ENCODE measurements at places on chromosomes 7 and 10.

DNA sequence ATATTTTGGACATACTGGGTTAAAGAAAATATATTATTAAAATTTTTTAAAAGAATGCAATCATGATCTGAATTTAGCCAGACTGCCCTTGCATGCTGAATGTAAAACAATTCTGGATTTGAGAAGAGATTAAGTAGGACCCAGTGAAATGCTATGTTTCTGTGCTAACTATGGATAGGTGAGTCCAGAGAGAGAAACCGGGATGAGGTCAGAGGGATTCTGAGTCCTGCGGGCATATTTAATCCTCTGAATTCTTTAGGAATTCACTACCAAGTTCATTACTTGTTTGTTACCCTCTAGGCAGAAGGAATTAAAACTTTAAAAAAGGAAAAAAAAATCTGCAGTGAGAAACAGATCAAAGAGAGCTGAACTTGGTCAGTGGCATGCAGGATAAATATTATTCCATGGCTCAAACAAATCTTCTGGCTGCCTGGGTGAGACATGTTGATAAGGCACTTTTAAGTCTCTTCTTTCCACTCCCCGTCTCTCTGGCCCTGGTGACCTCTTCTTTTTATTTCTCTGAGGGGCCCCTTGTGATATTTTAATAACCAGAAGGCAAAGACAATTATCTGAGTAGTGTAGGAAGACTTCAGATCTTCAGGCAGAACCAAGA, 50.2 kb upstream of the LYZL1 start:
- no peak for DNase-seq

DNA sequence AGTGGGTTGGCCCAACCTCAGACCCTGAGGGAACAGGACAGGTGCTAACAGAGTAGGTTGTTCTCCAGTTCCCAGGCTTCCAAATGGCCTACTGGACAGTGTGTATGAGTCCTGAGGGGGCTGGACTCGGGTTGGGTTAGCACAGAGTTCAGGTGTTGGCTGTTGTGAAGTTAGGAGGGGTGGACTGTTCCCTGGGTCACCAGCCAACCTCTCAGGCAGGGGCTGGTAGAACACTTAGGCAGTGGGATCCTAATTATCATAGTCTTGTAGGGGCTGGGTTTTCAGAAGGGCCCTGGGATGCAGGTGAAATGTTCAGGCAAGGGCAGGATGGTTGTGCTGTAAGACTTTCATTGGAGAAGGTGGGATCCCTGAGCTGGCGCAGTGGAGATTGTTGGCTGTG, 293.0 kb downstream of the ZWINT start:
- no peak for DNase-seq

- no peak for DNase-seq
These were observed 112.0 kb downstream of the MICU1 start for GRCh38 chr10:72513910-72514309.

DNA sequence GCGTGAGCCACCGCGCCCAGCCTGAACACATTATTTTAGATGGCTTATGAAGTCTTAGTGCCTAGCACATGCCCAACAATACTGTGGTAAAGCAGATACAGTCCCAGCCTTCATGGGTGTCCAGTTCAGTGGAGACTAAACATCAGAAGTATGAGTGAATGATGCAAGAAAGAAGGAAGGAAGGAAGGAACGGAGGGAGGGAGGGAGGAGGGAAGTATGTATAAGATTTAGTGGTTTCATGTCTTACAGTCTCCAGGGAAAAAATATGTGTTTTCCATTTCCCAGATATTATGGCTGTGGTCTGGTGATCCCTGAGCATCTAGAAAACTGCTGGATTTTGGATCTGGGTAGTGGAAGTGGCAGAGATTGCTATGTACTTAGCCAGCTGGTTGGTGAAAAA, 2.9 kb downstream of the AS3MT start:
- peak; percentile 20 for DNase-seq

GRCh38 chr10:110783509-110784107, 88.1 kb upstream of the PDCD4 start:
- peak; percentile 17 for DNase-seq

- DNase-seq: no peak
These were observed 62.8 kb downstream of the CXCL12 start for GRCh38 chr10:44322137-44322536.

GRCh38 chr7:71604818-71605414, 473.0 kb downstream of the GALNT17 start:
- no peak for DNase-seq

DNA sequence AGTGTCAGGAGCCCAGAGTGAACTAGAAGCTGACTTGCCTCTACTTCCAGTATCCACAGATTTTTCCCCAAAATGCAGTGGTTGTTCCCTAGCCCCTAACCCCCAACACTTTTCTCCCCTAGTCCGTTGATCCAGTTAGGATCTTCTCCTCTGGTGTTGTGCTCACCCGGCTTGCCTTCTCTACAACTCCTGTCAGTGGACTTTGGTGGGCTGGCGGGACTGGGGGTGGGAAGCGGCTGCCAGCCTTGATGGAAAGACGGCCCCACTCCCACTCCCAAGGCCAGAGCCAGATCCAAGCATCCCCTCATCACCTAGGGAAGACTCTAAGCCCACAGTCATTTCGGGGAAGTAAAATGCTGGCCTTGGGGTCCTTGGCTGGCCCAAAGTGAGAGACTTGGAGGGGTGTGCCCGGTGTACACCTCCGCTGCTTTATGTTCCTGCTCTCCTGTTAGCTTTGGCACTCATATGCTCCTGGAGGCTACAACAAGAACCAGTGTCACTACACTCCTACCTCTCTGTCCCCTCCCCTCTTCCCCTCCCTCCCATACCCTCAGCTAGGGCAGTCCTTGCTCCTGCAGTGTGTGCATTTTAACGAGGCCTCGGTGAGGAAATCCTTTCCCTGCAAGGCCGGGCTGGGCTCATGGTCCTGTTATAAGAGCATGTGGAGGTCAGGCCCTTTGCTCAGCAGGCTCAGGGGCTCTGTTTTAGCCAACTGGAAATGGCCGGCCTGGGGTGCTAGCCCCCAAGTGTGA, 930 bp upstream of the HOXA10 start:
- DNase-seq: no peak

- DNase-seq: no peak
These were observed 83.8 kb downstream of the CDK13 start for GRCh38 chr7:40033826-40034225.

DNA sequence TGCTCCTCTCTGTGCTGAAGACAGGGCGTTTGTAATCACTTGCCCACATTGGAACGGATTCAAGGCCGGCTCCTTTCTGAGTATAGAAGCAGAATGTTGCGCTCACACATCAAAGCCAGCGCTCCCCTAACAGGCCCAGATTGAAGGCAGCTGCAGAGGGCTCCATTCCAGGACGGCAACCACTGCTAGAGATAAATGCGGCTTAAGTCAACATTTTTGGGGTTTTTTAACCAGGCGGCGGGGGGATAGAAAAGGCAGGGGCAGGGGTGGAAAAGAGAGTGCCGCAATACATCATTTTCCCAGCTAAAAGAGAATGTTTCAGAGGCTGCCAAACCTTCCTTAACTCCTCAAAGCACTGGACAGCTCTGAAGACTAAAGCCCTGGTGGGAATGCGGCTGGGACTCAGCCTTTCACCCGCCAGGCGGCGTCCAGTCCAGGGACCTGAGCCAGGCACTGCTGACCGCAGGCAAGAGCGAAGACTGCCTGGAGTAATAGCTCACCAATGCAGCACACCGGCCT, 189.6 kb downstream of the TNS3 start:
- peak; percentile 69 for DNase-seq
